ENCODE measurements at places on chromosomes 1 and 21. TPM values are rescaled to one million over a fixed set of nuclear protein-coding genes. Genes with fewer than 3 reads are reported as not detected.

NBPF20 gene
- total RNA-seq = 3.7 TPM

LRRC38 gene
- total RNA-seq = not detected

KCNE1 gene
- total RNA-seq = 0.27 TPM

CD1D gene
- not detected for total RNA-seq

GSTM5 gene
- 0.40 TPM for total RNA-seq

BGLAP gene
- not detected for total RNA-seq

All from thoracic aorta endothelial cell (primary cell).